ENCODE measurements at places on chromosomes 6 and 20.

GRCh38 chr6:1603708-1604107, 6.0 kb upstream of the FOXC1 start:
- no peak for DNase-seq

DNA sequence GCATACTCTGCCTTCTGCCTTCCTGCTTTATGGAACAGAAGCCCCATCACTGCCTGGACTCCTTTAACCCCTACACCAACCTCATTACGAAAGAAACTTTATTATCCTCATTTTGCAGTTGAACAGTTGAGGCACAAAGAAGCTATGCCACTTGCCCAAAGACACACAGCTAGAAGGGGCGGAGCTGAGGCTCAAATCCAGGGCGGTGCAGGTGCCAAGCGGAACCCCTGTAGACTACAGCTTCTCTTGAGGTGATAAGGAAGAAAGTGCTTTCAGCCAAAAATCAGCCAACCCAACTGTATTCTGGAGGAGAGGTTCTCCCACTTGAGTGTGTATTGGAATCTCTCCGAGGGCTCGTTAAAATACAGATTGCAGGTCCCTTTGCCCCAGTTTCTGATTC, 90.5 kb downstream of the PRND start:
- peak; percentile 49 for DNase-seq

GRCh38 chr6:34142061-34142998, 3.6 kb downstream of the GRM4 start:
- no peak for DNase-seq

DNA sequence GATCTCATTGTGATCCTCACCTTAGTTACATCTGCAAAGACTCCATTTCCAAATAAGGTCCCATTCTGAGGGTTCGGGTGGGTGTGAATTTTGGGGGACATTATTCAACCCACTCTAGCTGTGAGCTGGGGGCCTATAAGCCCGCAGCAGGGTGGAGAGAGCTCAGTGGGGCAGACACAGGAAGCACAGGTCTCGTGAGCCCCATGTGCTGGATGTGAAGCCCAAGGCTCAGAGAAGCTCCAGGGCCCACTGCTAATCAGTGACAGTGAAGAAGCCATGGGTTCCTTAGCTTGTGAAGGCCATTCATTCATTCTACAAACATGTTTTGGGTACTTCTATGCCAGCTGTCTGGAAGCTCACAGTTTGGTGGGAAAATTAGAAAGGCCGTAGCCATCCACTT, 47.5 kb downstream of the CHMP4B start:
- DNase-seq = no peak

GRCh38 chr6:133568970-133569889, 319.7 kb upstream of the TCF21 start:
- DNase-seq = no peak

- no peak for DNase-seq
These were observed 123.8 kb upstream of the TMEM170B start for GRCh38 chr6:11413728-11414127.

DNA sequence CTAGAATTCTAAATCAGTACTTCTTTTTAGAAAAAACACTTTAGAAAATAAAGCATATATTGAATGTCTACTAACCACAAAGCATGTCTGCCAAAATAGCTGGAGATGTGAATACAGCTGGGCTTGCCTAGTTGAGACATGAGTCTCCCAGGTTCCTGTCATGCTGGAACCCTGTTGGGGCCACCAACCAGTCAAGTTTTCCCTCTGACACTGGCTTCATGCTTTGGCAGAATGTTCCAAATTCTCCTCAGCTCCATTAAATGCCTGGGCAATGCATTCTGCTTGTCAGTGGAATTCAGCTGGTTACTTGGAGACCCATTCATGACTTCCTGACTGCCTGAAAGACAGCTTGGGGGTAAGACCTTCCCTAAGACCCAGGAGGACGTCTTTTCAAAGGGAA, 87.2 kb downstream of the PRND start:
- DNase-seq = no peak

- no peak for DNase-seq
These were observed 120.8 kb downstream of the AGPAT4 start for GRCh38 chr6:161152907-161153662.

DNA sequence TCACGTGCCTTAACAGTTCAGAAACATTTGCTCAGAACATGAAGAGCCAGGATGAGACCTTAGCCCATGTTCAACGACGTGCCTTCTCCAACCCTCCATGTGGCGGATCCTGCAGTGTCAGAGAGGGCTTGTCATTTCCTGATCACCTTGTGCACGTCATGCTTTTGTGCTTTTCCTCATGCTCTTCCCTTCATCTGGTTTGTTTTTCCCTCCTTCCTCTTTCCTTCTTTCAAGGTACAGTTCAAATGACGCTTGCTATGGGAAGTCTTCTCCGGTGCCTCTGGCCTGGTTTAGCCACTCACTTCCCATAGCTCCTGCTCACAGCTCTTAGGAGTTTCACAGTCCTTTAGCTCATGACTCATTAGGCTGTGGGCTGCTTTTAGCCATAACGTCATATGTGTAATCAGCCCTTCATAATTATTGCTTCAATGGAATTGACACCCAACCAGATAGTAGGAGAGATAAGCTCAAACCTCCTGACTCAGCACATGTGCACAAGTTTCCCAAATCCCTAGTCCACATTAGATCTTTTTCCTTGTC, 102.7 kb upstream of the CNKSR3 start:
- DNase-seq = no peak

DNA sequence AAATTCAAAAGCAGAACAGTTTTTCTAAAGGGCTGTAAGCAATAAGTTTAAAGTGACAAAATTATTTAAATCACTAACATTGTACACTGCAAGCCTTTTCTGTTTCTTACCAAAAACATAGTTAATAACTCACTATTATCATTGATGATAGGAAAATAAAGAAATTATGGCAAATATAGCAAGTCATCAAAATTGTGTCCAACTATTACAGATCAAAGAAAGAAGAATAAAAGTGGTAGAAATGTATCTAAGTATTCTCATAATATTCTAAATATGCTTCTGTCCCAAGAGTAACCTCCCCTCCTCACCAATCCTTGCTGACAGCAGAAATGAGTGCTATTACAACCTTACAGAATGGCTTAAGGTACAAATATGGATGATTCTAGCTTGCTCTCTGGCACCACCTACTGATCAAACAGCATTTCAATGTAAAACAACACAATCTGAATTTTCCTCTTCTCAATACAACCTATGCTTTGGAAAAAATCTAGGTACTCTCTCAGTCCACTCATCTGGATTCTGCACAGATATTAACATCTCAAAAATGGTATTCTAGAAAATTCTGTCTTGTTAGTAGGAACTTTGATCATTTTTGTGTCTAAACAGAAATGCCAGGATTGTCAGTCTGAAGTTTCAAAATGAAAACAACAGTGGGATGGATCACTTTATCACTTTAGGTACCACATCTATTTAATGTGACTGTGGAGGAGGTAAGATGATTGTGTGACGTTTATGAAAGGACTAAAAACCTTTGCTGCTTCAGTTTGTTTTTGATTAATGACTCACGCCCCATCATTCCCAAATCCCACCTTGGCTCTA, 40.9 kb downstream of the ZFP64 start:
- DNase-seq = peak; percentile 41

DNA sequence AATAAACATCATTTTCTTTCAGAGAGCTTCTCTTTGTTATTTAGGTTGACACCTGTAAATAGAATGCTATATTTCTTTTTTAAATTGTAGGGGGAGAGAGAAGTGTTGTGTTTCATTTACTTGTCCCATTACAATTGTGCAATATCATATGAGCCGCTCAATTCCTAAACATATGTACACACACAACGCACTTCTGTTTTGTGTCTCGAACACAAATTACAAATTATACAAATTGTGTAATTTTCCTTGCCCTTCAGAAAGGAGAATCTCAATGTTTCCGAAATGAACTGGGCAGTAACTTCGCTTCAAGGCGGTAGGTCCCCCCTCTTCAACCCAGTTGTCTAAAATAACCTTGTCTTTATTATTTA, 2.6 kb upstream of the ABT1 start:
- no peak for DNase-seq

GRCh38 chr6:69732640-69733039, 64.2 kb downstream of the LMBRD1 start:
- DNase-seq = peak; percentile 15

DNA sequence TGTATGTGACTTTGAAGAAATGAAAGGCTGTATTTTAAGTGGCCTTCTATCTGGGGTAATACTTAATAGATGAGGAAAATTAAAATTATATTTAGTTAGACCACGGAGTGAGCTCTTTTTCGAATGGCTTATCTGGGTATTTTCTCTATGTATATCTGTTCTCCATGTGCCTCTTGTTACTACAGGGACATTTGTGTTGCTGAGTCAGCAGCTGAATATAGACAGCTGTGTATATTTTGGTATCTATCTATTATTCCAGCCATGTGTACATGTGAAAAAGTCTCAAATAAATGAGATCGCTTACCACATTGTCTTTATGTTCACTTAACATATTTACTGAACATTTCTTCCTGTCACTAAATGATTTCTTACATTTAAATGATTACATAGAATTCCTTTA, 57.2 kb downstream of the TMEM200A start:
- no peak for DNase-seq

GRCh38 chr6:136525586-136526195, 24.5 kb downstream of the MAP7 start:
- no peak for DNase-seq

- no peak for DNase-seq
These were observed 52.6 kb upstream of the PRELID3B start for GRCh38 chr20:59095140-59095539.

DNA sequence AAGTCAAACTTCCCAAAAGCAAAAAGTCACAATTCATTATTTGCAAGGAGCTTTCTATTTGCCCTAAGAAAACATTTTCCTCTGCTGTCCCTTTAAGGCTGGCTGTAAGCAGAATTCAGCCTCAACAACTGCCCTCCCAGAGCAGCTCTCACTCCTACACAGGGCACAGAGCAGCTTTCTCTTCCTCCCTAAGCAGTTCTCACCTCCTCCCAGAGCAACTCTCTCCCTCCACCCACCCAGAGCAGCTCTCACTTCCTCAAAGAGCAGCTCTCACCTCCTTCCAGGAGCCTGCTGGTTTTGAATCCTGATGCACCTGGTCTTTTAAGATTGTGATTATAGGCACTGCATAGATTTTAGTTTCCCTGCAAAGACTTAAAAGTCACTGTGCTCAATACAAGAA, 120.6 kb upstream of the TMEM181 start:
- no peak for DNase-seq

DNA sequence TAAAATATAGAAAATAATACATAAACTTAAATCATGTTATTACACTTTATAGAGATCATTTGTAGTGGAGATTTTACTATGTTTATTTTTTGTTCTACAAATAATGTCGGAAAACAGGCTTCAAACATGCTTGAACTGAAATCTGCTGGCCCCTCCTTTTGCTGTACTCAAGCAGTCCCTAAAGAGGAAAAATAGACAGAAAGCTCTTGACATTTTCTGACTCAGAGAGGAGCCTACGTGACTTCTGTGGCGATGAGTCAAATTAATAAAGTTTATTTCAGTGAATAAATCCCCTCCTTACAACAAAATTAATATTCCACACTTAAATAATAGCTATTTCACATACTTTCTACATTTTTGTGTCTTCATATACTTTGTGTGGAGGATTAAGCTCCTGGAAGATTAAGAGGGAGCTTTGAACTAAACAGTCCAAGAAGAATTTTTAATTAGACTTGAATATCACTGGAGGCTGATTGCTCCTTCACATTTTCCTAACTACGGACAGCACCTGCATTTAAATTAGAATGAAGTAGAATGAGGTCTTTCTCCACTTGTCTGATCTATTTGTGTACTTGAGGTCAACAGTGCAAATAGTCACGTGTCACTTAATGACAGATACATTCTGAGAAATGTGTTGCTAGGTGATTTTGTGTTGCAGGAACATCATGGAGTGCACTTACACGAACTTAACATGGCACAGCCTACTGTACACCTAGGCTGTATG, 1.7 kb upstream of the TREM1 start:
- no peak for DNase-seq

DNA sequence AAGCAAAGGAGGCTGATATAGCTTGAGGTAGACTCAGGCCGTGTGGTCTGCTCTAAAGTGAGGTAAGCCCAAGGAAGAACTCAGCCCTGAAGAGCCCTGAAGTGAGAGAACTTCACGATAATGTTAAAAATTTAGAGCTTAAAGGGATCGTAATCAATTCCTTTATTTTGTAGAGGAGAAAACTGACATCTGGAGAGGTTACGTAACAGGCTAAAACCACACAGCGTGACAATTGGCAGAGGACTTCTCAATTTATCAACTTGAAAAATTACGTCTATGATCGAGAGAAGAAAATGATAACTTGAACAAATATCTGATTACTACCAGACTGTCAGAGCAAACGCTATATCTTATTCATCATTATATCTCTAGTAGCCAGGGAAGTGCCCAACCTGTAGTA, 121.8 kb upstream of the FOXO3 start:
- DNase-seq = no peak

DNA sequence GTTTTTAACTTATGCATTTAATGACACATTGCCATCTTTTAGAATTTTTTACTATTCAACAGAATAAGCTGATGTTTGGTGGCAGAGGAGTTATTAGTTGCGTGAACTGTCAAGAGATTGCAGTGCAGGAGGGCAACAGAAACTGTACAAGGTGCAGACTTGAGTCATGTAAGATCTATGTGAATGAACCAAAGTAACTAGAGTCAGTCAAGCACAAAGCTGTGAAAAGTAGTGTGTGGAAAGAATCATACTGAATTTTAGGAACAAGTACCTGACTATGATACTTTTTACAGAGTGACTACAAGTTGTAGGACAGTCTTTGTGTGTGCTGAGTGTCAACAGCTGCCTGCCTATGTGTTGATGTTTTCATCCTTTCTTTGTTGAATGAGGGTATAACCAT, 2.7 kb upstream of the C6orf163 start:
- DNase-seq = no peak

DNA sequence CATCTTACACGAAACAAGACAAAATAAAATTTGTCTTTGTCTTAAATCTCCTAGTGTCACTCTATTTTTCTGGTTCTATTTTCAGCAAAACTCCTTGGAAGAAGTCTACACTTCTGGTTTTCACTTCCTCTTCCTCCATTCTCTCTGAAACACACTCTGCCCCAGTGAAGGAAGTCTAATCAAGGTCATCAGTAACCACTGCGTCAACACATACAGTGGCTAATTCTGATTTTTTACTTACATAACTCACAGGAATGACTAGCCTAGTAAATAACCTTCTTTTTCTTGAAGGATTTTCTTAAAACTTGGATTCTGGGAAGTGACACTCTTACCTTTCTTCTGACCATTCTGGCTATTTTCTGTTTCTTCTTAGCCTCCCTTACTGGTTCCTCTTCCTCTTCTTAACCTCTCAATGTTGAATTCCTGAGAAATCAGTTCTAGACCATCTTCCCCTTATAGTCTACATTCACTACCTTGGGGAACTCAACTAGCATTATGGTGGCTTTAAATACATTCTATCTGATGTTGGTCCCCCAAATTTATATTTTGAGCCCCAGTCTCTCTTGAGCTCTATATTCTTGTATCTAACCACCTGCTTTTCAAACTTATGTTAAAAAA, 37.5 kb downstream of the AIG1 start:
- DNase-seq = peak; percentile 35

GRCh38 chr6:5004373-5005037, 668 bp upstream of the RPP40 start:
- no peak for DNase-seq

GRCh38 chr6:43712579-43712978, 25.0 kb upstream of the MRPS18A start:
- no peak for DNase-seq

- peak; percentile 71 for DNase-seq
These were observed 10.2 kb upstream of the CST5 start for GRCh38 chr20:23889775-23890187.

GRCh38 chr20:45957021-45957941, 14.7 kb downstream of the ZNF335 start:
- no peak for DNase-seq
